ENCODE measurements at places on chromosomes 5 and 9. TPM values are rescaled to one million over a fixed set of nuclear protein-coding genes. Genes with fewer than 3 reads are reported as not detected.

DNA sequence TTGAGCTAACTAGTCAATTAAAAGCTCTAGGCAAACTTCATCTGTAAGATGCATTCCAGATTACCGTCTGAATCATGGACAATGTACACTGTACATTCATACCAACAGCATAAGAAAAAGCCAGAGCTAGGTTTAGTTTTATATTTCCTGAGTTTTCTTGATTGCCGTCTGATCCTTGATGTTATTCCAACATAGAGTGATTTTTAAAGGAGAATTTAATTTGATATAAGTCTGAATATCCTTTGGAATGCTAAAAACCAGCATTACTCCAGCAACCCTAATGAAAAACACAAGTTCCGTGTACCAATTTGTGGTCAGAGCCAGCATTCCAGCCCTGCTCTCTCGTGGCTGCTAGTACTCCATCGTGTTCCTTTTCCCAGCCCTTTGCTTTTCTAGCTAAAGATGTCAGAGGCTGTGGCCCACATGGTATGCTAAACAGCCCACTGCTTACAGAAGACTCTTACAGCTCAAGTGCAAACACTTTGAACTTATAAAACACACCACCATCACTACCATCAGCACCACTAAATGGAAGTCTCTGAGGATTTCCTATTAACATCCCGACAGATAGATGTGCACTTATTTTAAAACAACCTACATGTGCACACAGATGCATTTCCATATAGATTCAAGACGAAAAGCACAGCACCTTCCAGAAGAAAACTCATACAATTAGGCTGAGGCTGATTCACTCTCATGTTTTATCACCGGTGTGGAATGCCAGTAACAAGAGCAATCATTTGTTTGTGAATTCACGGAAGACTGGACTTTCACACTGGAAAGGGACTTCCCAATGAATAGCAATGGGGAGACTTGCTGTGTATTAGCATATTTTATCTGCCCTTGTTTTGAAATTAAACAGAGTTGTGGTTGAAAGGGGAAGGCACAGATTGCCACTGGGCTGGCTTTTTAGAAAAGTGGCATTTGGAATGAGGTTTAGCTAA is 246.9 kb upstream of the GAS1 start:
- peak; percentile 63 for DNase-seq

GRCh38 chr9:134213508-134213850 is 49.1 kb upstream of the RNU6ATAC start:
- DNase-seq: no peak

SHISAL2B gene
- not detected for polyA plus RNA-seq

FIBCD1 gene
- polyA plus RNA-seq: not detected

GRCh38 chr9:126488310-126488709 is 125.4 kb upstream of the LMX1B start:
- no peak for DNase-seq

TAF11L5 gene
- polyA plus RNA-seq: not detected

GRCh38 chr5:111511831-111512374 is 432 bp downstream of the STARD4 start:
- no peak for DNase-seq

- no peak for DNase-seq
Measured at GRCh38 chr5:34464829-34465228, 191.3 kb upstream of the RAI14 start.

GRCh38 chr5:1799110-1799601 is 481 bp downstream of the MRPL36 start:
- no peak for DNase-seq

- DNase-seq: no peak
Measured at GRCh38 chr5:126376443-126376842, 46.8 kb upstream of the GRAMD2B start.

ANKRD55 gene
- polyA plus RNA-seq: 0.08 TPM

FOXD4L3 gene
- polyA plus RNA-seq: not detected

- no peak for DNase-seq
Measured at GRCh38 chr5:96468956-96469355, 35.9 kb upstream of the PCSK1 start.

GRCh38 chr5:123874600-123875201 is 362.7 kb downstream of the CSNK1G3 start:
- DNase-seq: peak; percentile 68

DNA sequence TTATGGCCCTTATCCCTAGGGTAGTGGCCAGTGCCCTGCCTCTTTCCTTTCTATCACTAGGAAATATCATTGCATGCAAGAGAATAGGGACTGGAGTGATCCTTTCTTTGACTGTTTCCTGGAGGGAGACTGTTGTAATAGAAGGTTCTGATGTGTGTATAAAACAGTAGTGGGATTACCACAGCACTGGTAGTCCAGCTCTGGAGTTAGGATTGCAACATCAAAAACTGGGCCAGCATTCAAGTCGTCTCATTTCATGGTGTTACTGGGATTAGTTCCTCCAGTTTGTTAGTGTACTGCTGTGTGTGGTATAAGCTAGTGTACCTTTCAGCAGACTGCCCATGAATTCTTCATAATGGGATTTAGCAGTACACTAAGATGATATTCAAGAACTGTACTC is 45.8 kb downstream of the KIAA1958 start:
- DNase-seq: no peak

DNA sequence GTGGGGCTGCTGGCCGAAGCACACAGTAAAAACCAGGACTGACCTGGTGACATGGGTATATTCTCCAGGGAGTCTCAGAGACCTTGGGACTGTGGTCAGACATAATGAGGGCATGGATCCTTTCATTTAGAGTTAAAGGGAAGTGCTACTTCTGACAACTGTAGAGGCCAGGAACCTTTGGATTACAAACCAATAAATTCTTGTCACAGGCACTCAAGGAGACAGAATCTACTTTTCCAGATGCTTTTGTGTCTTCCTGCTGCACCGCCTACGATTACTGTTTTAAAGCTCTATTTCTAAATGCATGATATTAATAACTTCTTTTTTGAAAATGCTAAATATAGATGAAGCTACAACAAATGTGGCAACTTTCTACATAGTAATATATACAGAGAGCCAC is 106.5 kb upstream of the LPAR1 start:
- no peak for DNase-seq

SLC4A9 gene
- not detected for polyA plus RNA-seq

NFX1 gene
- 13.3 TPM for polyA plus RNA-seq

C7 gene
- 45.4 TPM for polyA plus RNA-seq

CAMK2A gene
- 0.06 TPM for polyA plus RNA-seq

TAF11L7 gene
- polyA plus RNA-seq: not detected

CDC23 gene
- polyA plus RNA-seq: 13.1 TPM

SPATA31C1 gene
- polyA plus RNA-seq: not detected

DNA sequence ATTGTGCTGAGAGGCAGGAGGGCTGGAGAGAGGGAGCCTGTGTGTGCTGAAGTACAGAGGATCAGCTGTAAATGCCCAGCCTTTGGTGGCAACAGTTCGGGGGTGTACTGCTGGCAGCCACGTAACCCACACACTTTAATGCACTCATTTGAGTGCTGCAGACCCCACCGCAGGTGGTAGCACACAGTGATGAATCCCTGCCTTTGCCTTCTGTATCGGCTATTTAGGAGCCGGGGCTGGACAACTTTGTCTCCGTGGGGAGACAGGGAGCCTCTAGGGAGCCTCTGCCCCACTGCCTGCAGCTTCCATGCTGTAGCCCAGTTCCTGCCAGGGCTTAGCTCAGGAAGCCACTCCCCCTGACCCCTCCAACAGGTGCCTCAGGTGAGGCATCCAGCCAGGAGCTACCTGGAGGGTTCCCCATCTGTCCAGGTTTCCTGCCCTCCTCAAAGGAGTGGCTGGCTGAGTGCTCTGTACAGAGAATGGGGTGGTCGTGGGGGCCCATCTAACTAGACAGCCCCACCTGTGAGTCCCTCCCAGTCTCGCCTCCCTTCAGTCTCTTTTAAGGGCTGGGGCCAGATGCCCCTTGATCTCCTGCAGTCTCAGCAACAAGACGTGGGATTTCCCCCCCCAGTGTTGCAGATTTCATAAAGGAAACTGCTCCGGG is 44.5 kb downstream of the SECISBP2 start:
- no peak for DNase-seq

- DNase-seq: no peak
Measured at GRCh38 chr5:169873642-169874041, 106.7 kb downstream of the INSYN2B start.

DNA sequence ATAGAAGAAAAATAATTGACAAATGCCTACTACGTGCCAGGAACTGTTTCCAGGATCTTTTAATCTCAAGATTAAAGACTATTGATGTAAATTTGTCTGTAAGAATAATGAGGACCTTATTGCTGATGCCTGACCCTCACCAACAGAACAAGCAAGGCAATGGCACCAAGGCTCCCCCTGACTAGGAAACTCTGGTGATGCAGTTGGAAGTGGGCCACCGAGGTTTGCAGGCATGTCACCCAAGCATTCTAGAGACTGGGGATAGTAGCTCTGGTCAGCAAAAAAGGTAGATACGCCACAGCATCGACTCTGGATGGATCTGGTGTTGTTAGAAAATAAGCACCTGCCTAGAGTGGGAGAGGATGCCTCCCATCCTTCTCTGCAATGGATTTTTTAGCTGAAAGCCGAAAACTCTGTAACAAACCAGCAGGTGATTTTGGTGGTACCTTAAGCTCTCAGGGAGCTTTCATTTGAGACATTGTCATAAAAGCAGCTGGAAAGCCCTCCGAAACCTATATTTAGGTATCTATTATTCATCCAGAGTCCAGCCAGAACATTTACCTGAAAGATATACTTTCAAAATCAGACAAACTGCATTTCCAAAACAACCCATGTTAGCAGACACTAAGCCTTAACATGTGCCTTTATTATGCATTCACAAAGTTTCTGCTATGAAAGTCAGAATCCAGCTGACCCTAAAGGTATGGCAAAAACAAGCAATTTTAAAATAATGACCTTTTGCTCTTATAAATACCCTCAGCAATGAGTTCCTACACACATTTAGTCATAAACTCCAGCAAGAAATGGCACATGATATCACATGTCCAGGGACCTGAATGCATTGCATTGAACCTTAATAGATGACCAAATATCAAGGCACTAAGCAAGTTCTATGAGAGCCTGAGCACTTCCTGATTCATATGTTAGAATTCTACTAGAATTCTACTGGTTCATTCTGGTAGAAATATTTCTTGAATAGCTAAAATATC is 308.4 kb downstream of the PDE4D start:
- no peak for DNase-seq

- DNase-seq: no peak
Measured at GRCh38 chr5:133736512-133736911, 124.2 kb upstream of the FSTL4 start.

All from stomach (tissue), 19 donors.